GM04504 (cell line): ENCODE measurements at places on chromosomes 1 and 21.

DNA sequence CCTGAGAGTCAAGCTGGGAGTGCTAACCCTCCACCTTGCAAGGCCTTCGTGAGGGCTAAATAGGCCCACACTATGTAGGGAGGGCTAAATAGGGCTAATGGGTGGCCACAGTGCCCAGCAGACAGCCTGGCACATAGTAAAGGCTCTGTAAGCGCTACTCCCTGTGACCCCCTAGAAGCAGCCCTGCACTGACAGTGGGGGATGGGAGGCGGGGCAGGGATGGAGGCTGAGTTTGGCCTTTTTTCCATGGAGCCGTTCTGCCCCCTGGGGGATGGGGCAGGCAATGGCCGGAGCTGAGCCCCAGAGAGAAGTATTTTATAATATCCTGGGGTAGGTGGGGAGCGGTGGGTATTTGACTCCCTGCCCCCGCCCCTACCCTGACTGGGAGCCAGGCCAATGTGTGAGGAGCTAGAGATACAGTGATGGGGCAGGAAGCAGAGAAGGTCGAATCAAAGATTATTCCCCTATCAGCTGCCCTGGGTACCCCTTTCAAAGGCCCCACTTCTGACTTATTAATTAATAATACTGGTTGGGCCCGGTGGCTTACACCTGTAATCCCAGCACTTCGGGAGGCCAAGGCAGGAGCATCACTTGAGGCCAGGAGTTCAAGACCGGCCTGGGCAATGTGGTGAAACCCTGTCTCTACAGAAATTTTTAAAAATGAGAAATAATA lies 42.3 kb downstream of the LACTBL1 start:
- DNase-seq: peak; percentile 9

DNA sequence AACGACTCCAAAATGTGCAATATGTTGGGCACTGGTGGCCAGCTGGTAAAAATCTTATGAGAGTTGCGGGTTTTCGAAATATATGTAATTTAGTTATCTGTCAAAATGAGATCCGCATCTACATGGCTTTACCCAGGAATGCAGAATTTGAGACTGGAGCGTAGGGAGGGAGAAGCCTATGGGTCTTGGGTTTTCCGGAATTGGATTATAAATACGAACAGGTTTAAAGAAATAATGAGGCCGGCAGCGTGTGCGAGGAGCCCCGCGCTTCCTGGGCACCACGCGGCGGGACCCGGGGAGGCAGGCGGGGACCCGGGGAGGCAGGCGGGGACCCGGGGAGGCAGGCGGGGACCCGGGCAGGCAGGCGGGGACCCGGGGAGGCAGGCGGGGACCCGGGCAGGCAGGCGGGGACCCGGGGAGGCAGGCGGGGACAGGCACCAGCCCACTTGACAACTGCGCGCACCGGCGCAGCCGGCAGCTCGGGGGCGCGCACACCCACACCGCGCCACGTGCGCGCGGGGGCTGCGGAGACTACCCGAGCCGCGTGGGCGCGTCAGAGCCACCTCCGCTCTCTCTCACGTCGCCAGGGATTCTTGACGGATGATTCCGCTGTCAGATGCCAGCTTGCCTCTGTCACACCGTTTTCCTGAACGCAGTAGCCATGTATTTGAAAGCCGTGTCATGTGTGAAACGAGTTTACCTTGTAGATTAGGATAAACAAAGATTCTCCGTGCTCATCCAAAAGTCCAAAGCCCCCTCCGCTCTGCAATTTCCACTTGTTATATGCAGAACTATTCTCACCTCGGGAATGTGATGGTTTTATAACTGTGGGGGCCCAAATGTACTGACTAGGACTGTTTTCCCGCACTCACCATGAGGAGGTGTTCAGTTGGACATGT lies 54.3 kb upstream of the HNRNPU start:
- no peak for DNase-seq

GRCh38 chr1:104987210-104987609 lies 1237.5 kb downstream of the AMY1C start:
- no peak for DNase-seq

DNA sequence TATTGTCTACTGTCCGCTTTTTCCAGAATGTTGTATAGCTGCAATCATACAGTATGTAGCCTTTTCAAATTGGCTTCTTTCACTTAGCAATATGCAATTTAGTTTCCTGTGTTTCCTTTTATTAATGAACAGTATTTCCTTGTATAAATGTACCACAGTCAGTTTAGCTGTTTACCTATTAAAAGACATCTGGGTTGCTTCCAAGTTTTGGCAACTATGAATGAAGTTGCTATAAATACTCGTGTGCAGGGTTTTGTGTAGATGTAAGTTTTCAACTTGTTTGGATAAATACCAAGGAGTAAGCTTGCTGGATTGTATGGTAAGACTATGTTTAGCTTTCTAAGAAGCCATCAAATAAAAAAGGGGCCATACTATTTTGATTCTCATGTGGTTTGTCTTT lies 24.4 kb upstream of the KCNJ6 start:
- no peak for DNase-seq

- no peak for DNase-seq
Measured at GRCh38 chr1:26950602-26951001, 9.7 kb downstream of the KDF1 start.

DNA sequence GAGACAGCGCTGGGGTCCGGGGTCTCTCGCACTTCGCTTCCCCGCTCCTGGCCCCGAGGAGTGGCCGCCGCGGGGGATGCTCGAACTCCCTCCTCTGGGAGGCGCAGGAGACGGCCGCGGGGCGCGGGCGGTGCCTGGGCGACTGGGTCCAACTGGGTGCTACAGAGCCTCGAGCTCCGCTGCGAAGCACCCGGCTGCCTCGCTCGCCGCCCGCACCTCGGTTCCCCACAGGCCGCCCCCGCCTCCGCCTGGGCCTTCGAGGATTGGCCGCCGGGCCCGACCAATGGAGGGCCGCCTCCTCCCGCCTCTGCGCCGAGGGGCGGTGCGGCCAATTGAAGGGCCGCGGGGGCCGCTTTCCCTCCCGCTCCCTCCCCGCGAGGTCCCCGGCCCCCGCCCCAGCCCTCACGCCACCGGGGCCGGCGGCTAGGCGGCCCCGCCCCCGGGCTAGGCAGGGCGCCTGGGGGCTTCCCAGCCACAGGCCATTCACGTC lies at the start of gene CNN3:
Gene CNN3 (minus strand): TSS at position 196 of the 490 bp plus-strand sequence. CDS start 216 bp downstream, outside the sequence.
- peak; percentile 80 for DNase-seq

GRCh38 chr1:107365527-107366240 lies 224.8 kb downstream of the NTNG1 start:
- DNase-seq: no peak

DNA sequence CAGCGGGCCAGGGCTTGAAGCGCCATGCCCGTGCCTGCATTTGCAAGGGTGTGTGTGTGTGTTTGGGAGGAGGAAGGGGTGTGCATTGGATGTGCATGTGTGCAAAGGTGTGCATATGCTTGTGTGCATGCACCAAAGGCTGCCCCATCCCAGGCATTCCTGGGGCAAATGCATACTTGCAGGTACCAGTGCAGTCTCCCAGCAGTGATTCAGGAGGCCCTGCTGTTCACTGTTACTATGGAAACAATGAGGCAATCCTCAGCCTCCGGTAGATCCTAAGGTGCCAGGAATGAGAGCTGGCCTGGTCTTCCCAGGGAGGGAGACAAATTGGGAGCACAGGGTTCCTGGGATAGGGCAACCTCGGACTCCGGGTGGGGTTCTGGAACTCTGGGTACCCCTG lies 7.5 kb upstream of the FNDC5 start:
- no peak for DNase-seq

- no peak for DNase-seq
Measured at GRCh38 chr21:46448108-46448507, 10.6 kb upstream of the DIP2A start.

DNA sequence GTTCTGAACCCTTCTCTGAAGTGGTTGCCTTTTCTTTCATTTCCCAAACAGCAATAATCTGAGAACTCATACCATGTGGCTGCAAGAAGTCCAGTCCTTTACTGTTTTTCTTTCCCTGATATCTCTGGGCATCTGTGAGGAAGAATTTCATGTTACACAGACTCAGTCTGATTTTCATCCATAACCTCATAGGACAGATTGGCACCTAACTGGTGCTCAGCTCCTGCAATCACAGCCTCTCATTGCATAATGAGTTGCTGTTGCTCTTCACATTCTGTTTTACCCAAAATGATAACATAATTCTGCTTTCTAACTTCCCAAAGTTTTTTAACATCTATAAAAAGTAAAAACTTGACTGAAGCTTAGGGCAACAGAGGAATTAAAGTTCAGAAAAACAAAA lies 472.2 kb upstream of the PBX1 start:
- no peak for DNase-seq

- DNase-seq: no peak
Measured at GRCh38 chr1:44424747-44425146, 19.7 kb downstream of the RNF220 start.

DNA sequence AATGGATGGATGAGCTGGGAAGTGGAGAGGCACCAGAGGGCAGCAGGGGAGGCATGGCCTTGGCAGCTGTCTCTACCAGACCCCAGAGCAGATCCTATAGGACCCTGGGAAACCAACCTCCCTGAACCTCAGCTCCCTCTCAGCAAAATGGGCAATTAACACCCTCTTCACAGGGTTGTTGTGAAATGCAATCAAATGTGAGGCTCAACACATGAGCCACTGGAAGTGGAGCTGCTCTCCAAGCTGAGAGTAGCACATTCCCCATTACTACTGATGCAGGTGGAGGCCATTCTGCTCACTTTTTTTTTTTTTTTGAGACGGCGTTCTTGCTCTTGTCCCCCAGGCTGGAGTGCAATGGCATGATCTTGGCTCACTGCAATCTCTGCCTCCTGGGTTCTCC lies 6.5 kb upstream of the SYNC start:
- DNase-seq: no peak

DNA sequence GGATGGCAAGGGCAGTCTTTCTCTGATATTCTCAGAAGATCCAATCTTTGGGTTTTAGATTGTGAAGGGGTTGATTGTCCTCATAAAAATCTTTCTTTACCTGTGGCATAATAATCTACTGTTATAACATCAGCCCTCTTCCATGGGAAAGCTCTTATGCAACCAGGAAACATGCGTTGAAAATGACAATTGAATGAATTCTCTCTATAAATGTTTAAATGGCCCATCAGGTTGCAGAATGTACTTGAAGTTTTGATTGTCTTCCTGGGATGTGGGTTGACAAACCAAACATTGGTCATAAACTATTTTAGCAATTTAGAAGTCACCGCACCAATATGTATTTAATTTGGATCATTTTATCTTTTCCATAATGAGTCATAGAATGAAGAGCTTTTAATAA lies 31.7 kb upstream of the ITLN1 start:
- DNase-seq: no peak

GRCh38 chr1:188986745-188987417 lies 1490.8 kb downstream of the BRINP3 start:
- no peak for DNase-seq

- DNase-seq: no peak
Measured at GRCh38 chr1:53462193-53462592, 3.0 kb downstream of the DMRTB1 start.

- peak; percentile 24 for DNase-seq
Measured at GRCh38 chr1:40096977-40097782, at the start of gene PPT1. PPT1 (minus strand) TSS chr1:40097252; CDS start chr1:40097238, 14 bp downstream.
